HepG2 (cell line): ENCODE measurements at places on chromosomes 12 and 14. TPM values are rescaled to one million over a fixed set of nuclear protein-coding genes. Genes with fewer than 3 reads are reported as not detected.

DNA sequence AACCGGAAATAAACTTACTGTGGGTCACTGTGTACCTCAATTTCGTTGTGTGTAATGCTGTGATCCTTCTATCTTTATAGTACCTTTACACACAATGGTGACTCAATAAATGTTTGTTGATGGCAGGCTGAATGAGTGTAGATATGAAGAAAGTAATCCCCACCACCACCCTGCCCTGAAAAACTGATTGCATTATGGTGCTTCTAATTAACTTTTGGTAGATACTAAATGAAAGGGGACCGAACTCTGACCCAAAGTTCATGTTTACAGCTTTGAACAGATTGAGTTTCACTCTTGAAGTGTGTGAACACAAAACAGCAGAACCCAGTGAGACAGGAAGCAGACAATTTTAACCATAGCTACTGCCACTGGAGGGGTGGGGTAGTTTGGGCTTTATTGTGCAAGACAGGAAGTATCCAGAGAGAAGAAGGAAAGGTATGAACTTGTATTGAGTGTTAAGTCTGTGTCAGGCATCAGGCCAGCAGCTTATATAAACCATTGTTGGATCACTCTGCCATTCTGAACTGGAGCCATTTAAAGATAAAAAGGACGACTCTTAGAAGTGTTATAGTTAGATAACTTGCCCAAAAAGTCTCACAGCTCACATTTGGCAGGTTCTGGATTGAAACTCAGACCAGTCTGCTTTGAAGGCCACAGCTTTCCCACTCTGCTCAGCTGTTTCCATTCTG, 197.0 kb upstream of the AMIGO2 start:
- peak; percentile 29 for DNase-seq

GRCh38 chr14:52044791-52045522, 23.9 kb downstream of the NID2 start:
- no peak for DNase-seq

DNA sequence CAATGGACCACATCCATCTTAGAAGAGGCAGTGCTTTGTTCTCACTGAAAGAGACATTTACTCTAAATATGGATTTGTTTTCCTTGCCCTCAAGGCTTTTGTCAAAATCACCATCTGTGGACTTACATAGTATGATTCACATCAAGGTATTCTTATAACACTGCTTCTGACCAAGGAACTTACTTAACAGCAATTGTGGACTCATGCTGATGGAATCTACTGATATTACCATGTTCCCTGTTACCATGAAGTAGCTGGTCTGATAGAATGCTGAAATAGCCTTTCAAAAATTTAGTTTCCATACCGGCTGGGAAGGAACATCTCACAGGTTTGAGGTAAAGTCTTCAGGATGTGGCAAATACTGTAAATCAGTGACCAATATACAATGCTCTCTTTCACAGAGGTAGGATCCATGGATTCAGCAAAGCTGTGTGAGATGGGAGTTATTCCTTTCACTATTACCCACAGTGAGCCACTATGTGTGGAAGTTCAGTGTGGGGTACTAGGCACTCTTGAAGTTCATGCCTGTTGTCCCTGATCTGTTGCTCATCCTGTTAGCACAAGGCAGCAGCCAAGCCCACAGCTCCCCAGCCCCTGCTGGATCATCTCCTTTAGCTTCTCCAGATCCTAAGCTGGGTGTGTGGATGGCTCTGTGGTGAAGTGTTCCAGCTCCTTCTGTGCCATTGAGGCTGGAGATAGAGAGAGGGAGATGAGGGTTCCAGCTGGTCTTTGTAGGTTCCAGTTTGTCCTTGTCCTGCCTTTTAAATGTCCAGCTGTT, 126.4 kb downstream of the ATP23 start:
- no peak for DNase-seq

GRCh38 chr14:54435500-54435981, 5.6 kb downstream of the CNIH1 start:
- DNase-seq, result no peak

DNA sequence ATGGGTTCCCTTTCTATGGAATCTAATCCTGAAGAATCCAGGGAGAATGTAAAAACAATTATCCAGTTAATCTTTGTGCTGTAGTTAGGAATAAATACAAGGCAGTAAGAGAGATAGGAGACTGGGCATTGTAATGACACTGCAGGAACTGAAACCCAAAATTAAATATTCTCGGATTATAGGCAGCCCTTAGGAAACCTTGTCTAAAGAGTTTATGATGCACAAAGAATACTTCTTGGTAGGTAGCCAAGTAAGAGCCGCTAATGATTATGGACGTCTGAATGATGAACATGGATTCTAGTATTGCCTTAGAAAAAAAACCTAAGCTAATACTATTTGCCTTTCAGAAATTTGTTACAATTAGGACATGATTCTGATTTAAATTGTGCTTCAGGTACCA, 165.4 kb upstream of the LRIG3 start:
- no peak for DNase-seq

GRCh38 chr12:100827901-100828520, 33.4 kb downstream of the ANO4 start:
- peak; percentile 13 for DNase-seq

DNA sequence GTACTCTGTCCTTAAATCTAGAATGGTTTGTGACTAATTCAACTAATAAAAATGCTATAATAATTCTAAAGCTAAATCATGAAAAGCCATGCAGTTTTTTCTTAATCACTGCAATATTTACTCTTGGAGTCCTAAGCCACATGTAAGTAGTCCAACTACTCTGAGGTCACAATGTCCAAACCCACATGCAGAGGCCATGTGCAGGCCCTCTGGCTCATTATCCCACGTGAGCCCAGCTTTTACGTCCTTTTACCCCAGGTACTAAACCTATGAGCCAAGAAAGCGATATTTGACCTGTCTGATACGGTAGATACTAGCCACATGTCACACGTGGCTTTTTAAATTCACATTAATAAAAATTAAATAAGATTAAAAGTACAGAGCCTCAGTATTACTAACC, 12.5 kb downstream of the TAS2R13 start:
- no peak for DNase-seq

- DNase-seq, result no peak
Observed at GRCh38 chr12:102570256-102570655, 89.9 kb upstream of the IGF1 start.

GRCh38 chr14:47300796-47301195, 374.6 kb downstream of the MDGA2 start:
- no peak for DNase-seq

GRCh38 chr12:96201272-96202227, 7.4 kb downstream of the ELK3 start:
- no peak for DNase-seq

DNA sequence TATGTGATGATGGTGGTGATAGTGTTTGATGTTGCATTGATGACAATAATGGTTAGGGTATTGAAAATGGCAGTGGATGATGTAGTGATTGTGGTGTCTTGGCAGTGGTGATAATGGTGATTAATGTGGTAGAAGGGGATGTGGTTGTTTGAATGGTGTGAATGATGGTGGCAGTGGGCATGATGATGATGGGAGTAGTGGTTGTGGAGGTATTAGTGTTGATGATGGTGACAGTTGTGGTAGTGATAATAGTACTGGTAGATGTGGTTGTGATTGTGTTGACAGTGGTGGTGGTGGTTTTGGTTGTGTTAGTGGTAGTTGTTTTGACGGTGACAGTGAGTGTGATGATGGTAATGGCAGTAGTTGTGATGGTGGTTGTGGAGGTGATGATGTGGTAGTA, 1049.0 kb downstream of the VRK1 start:
- DNase-seq, result no peak

DNA sequence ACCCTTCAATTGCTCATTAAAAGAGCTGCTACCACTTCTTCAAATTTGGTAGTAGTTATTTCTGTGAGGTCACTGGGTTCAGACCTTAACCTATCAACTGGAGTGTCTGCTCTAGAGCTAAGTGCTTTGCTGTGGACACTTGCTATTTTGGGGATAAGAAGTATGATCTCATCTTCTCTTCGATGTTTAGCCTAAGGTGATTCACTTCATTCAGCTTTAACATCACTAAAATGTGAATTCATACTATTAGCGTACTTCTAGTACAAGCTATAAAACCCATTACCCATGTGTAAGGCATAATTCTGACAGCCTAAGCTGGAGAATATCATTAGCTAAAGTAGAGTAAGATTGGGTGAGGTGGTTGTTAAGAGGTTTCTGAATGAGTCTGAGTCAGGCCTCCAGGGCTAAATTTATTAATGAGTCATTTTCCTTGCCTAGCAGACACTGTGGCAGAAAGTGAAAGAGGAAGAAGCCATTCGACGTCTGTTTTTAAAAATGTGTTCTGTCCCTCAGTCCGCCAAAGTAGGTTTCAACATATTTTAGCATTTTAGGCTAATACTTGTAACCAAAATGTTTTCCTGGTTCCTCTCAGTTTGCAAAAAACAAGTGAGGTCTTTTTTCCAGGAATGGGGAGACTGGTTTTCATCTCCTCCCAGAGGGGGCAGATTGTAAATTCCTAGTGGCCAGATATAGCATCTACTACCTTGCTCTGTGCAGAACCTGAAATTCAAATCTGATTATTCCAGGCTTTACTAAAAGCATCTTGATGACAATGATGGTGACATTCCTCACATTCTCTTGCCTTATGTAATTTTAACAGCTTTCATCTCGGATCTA, 103.6 kb downstream of the SSPN start:
- no peak for DNase-seq

- no peak for DNase-seq
Observed at GRCh38 chr12:11764837-11765236, 115.4 kb downstream of the ETV6 start.

DNA sequence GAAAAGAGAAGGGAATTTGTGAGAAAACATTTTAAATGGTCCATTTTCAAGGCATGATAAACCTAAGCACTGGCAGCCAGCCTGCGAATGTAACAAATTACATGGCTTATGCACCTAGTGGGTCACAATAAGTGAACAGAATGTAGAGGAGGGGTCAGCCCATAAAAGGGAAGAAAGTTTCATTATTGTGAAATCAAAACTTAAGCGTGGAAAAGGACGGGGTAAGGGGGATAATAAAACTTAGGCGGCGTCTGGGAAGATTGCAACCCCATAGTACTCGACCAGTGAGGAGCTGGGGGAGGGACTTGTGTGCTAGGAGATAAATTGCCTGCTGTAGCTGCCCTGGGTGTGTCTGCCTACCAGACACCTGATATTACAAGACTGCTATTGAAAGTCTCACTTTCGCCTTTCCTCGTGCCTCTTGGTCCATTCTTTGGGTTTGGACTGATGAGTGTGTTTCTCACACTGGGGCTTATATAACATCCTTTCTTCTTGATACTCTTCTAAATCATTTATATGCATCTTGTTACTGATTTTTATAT, 40.6 kb downstream of the ZDHHC17 start:
- DNase-seq, result no peak

GRCh38 chr12:128810182-128811127, 13.3 kb downstream of the SLC15A4 start:
- no peak for DNase-seq

DNA sequence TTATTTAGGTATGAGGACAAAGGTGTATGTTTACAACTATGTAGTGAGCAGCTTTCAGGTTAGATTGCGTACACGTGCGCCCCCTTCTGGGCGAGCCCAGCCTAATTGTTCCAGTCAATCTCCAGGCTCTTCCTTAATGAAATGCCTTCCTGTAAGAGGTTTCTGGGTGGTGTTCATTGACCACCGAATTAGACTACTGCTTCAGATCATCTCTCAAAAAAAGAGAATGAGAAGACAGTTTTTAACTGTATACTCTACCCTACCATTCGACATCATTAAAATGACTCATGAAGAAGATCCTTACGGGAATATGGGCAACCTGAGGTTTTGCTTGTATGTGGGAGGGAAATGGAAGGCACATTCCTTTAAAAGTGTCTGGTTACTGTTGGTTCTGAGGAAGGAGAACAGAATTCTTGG, 2.1 kb downstream of the LUM start:
- DNase-seq, result peak; percentile 20

- no peak for DNase-seq
Observed at GRCh38 chr12:20523658-20524057, 155.3 kb downstream of the PDE3A start.

DNA sequence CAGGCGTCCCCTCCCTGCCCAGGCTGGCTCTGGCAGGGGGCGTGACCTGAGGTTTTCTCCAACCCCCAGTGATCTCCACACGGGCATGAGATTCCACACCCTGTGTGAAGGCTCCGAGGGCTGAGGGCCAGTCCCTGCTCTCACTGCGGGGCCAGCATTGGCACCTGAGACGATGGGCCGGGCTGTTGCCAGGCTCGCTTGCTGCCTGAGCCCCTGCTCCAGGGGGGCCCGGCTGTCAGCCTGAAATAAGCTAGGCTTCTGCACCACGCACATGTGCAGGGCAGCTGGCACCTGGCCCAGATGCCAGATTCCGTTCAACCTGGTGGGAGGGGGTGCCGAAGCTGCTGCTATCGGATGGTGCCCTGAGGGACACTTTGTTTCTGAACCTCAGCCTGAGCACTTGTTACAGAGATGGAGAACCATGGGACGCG, 196.5 kb upstream of the PRMT8 start:
- DNase-seq, result no peak

DNA sequence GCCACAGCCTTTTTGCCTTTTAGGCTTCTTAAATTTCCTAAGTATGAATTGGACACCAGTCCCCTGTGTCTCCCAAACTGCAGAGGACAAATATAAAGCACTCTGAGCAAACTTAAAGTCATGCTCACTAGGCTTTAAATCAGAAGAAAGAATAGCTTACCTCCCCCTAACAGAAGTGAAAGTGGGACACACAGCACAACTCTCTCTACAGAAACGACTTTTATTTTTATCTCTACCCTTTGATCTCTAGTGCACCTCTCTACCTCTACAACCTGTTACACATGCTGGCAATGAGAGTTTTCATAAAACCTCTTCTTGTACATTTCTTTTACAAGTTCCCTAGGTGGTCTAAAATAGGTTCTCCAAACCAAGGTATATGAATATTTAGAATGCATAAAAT, 19.7 kb downstream of the IAPP start:
- no peak for DNase-seq

DNA sequence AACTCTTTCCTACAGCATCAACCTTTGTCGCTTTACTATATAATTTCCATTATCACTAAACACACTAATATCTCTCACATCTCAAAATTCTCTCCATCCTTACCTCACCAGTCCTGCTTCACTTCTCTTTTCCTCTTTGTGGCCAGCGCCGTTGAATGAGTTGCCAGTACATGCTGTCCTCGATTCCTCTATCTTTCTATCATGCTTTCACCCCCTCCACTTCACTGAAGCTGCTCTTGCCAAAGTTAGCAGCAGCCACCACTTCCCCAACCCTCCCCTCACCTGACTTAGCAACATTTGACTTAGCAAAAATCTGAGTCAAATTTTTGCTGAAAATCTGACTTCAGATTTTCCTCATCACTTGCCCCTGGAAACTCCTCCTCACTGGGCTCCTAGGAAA, 210.4 kb downstream of the ANO6 start:
- DNase-seq, result no peak

COA8 gene
- total RNA-seq, result 25.1 and 25.2 TPM in 2 replicates

GPR84 gene
- not detected in 2 replicates for total RNA-seq

CCDC198 gene
- total RNA-seq, result 0.46 and 0.69 TPM in 2 replicates

MYF5 gene
- not detected in 2 replicates for total RNA-seq

COX14 gene
- total RNA-seq, result 71.6 and 82.0 TPM in 2 replicates

MSI1 gene
- total RNA-seq, result 0.46 and 0.80 TPM in 2 replicates

PZP gene
- 0.89 and 1.1 TPM in 2 replicates for total RNA-seq

OR4E2 gene
- not detected in 2 replicates for total RNA-seq

ZNF705A gene
- total RNA-seq, result not detected in 2 replicates

SMCO3 gene
- 0.11 and 0.42 TPM in 2 replicates for total RNA-seq

PTPRQ gene
- total RNA-seq, result not detected in 2 replicates

TIMM9 gene
- 42.5 and 58.2 TPM in 2 replicates for total RNA-seq

FSCB gene
- not detected in 2 replicates for total RNA-seq

LRRK2 gene
- total RNA-seq, result not detected in 2 replicates
